Smooth muscle cell of the coronary artery (primary cell): ENCODE measurements at places on chromosomes 16 and 17. TPM values are rescaled to one million over a fixed set of nuclear protein-coding genes. Genes with fewer than 3 reads are reported as not detected.

KRTAP16-1 gene
- total RNA-seq, result not detected in 2 replicates

NOD2 gene
- total RNA-seq, result 0.30 and 0.59 TPM in 2 replicates

CFDP1 gene
- 44.4 and 142 TPM in 2 replicates for total RNA-seq

CSH2 gene
- not detected in 2 replicates for total RNA-seq

SLC5A10 gene
- total RNA-seq, result under 0.01 and 0.47 TPM in 2 replicates

MYH1 gene
- not detected in 2 replicates for total RNA-seq

ACE gene
- 2.0 and 12.4 TPM in 2 replicates for total RNA-seq

ATPAF2 gene
- 15.8 and 16.5 TPM in 2 replicates for total RNA-seq

SLC6A4 gene
- 0.90 TPM in 1 of 2 replicates, not detected in the other for total RNA-seq

ARL5C gene
- total RNA-seq, result not detected in 2 replicates

FZD2 gene
- total RNA-seq, result 12.8 and 15.1 TPM in 2 replicates

PITPNC1 gene
- total RNA-seq, result 3.5 and 5.9 TPM in 2 replicates

EVI2A gene
- 0.45 and 42.9 TPM in 2 replicates for total RNA-seq

B4GALNT2 gene
- 0.08 TPM in 1 of 2 replicates, not detected in the other for total RNA-seq

CCL14 gene
- not detected in 2 replicates for total RNA-seq

KCTD13 gene
- 4.9 and 5.7 TPM in 2 replicates for total RNA-seq

TMEM238L gene
- not detected in 2 replicates for total RNA-seq

ZCCHC14 gene
- 7.6 and 9.0 TPM in 2 replicates for total RNA-seq

RNF222 gene
- total RNA-seq, result not detected in 2 replicates
